ENCODE measurements at places on chromosomes 11 and 22.
A peak's percentile ranks its signal among the peaks of the same experiment; 100 is the strongest.

DNA sequence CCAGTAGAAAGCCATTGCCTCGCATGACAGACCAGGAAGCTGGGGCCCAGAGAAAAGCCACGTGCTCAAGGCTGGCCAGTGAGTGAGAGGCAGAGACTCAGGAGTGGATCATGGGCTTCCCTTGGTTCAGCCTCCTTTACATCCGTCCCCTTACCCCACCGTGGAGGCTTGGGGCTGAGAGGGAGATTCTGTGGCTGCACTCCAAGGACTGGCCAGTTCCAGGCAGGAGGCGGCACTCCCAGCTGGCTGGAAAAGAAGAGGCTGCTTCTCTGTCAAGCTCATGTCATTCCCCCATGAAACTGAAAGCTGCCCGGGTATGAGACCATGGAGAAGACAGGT is 6.6 kb upstream of the ASCL2 start:
- no peak for DNase-seq

DNA sequence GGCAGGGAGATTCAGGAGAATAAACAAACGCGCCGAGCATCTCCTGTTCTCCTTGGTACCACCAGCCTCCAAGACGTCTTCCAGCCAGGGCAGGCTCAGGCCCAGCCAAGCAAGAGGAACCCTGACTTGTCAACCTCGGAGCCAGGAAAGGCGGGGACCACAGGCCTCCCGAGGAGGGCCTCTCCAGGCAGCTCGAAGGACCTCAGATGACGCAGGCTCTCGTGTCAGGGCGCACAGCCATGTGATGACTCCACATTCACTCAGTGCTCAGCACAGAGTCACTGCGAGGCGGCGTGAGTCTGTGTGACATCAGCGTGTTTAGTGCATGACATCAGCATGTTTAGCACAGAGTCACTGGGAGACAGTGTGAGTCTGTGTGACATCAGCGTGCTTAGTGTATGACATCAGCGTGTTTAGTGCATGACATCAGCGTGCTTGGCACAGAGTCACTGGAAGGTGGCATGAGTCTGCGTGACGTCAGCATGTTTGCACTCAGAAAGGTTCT is 241.4 kb downstream of the BRD1 start:
- no peak for DNase-seq

GRCh38 chr11:9573775-9574621 is 528 bp downstream of the WEE1 start:
- no peak for DNase-seq

DNA sequence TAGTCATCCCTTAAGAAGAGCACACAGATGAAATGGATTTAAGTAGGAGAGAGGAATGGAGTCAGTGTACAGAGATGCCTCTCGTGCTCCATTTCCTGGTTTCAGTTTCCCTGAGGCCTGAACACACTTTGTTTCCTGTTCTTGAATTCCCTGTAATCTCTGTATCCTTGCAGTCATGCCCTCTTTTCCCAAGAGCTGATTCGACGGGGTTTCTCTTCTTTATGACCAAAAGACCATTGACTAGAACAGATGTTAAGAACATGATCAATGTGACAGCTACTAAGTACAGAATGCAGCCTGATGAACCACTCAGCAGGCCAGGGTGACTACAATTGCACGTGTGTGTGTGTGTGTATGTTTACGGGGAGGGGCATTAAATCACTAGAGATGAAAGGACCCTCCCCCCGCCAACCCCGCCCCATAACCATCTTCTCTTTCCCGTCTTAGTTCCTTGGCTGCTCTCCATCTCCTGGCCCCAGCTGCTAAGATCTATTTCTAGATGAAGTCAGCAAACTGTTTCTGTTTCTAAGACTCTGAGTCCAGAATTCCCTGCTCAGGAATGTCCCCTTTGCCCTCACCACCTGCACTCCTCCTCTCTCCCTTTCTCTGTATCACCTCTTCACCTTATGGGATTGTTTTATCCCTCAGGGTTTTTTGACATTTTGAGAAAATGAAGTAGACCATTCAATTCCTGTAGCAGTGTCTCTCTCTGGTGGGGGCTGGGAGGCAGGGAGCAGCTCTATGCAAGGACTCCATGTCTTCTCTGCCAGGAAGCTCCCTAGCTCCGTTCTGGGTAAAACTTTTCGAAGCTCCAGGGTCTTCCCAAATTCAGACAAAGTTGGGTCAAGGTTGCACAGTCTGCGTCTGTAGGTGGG is 26.0 kb downstream of the SLC22A6 start:
- DNase-seq, result no peak

DNA sequence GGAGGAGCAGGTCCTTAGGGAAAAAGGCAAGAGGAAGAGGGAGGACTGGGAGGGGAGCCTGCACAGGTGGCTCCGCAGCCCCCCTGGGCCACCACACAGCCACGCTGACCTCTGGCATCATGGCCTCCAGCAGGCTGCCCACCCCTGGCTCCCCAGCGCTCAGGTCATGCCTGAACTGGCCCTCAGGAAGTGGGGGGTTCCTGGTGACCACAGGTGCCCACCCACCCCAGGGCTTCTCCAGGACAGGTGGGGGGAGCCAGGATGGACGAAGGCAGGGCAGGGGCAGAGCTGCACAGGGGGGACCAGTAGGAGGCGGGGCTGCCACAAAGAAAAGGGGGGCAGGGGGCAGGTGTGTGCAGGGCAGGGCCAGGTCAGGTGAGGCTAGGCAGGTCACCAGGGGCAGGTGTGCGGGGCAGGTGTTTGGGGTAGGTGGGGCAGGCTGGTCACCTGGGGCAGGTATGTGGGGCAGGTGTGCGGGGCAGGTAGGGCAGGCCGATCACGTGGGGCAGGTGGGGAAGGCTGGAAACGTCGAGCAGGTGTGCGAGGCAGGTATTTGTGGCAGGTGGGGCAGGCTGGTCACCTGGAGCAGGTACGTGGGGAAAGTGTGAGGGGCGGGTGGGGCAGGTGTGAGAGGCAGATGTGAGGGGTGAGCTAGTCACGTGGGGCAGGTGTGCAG is 997 bp downstream of the DEAF1 start:
- DNase-seq, result no peak

GRCh38 chr22:17493419-17493981 is 69.8 kb upstream of the SLC25A18 start:
- no peak for DNase-seq

- no peak for DNase-seq
These were observed 56.8 kb upstream of the CCND1 start for GRCh38 chr11:69584160-69584559.

DNA sequence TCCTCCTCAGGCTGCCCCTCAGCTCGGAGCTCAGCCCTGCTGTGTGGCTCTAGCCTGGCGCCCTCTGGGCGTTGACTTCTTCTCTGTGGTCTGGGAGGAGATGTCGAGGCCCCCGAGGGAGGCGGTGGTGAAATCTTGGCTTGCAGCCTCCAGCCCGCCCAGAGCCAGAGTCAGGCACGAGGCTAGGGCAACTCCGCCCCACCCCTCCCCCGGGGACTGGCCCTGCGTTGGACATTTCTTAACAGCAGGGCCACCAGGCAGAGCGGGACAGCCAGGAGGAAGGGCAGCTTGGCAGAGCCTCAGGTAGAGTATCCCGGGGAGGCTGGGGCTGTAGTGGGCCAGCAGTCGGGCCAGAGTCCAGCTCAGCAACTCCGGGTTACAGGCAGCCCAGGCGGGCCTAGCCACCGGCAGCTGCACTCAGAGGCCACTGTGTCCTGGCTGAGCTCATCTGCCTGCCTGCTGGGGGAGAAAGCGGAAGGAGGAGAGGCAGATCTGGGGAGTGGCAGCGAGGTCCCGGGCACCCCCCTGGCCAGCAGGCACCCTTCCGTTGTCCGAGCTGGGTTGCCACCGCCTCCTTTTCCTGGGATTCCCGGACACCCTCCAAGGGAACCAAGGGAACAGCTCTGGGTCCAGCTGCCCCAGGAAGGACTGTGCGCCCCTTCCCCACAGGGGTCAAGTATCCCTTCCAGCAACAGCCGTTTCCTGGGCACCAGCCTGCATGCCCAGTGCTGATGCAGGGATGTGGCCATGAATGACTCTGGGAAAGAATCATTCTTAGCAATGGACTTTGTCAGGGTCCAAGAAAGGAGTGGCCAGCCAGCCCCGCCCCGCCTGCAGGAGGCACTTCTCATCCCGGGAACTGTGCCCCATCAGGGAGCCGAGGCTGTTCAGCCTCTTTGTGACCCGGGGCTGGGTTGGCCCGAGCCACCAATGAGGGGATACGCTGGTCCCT is at the start of gene ALDH3B1:
ALDH3B1 (plus strand) TSS at position 238 of the 952 bp plus-strand sequence. CDS start 4,971 bp downstream, outside the sequence.
- DNase-seq, result no peak

DNA sequence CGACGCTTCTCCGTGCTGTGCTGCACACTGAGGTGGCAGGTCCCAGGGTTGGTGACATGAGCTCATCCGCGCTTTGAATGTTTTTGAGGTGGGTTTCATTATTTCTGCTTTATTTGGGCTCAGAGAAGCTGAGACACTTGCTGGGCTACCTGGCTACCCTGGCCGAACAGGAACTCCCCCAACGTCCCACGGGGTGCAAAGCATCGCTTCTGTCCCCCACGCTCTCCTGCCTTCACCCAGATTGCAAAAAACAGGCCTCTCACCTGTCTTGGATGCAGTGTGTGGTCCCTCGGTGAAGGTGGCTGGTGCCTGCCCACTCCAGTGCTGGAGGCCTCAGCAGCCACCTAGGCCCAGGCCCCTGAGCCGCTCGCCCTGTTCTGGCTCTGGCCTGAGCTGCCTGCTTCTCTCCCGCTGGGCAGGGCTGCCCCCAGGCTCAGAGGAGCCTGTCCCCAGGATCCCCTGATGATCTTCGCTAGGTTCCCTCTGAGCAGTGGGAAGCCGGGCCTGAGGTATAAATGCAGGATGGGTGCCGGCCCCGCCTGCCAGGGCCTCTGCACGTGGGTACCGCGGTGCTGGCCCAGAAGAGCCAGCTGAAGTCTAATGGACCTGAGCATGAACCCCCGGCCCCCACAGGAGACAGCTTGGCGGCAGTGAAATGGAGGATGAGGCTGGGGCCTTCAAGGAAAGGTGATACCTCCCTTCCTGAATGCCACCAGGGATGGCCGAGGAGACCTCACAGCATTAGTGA is 15.8 kb upstream of the MRGPRD start:
- DNase-seq, result no peak

- DNase-seq, result peak; percentile 60
These were observed 7.3 kb upstream of the C11orf86 start for GRCh38 chr11:66967670-66968425.

DNA sequence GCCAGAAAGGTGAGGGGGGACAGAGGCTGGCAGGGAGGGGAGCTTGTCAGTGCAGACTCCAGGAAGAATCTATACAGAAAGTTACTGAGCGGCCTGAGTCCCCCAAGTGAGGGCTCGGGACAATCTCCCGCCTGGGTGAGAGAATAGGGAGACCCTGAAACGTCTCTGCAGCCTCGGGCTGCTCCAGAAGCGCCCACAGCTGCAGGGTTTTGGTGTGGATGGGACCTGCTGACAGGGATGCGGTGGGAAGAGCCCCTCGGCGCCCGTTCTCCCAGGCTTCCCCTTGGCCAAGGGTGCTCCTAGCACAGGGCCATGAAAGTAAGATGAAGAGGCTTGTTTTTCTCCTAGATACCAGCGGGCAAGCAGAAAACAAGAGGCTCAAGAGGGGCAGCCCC is 743 bp upstream of the RCE1 start:
- no peak for DNase-seq

DNA sequence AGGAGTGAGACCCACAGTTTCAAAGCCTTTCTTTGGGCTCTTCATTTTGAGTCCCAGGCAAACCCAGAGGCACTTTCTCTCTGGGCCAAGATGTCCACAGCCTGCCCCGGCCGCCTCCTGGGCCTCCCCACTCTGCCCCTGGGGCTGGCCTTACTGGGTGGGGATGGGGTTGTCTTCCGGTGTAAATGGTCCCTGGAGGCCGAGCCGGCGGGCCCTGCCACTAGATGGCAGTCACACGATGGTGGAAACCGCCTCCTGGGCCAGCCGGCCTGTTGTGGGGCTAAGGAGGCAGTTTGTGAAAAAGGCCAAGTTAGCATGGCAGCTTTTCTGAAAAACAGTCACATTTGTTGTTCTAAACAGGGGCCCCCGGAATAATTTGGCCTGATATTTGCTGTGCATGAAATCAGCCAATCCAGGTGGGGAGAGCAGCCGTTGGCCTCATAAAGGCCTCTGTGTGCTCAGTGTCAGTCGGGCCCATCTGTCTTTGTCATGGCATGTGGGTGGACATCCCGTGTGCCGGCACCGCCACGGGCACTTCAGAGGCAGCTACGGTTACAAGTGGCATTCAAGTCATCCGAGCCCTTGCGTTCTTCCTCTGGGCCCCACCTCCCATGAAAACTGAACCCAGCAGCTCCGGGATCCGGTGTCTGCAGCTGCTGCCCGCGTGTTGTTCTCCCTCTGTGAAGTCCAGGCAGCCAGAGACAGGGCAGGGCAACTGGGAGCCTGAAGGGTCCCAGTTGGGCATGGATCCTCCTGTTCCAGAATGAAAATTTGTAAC is 6.5 kb downstream of the MRPL23 start:
- DNase-seq, result no peak

DNA sequence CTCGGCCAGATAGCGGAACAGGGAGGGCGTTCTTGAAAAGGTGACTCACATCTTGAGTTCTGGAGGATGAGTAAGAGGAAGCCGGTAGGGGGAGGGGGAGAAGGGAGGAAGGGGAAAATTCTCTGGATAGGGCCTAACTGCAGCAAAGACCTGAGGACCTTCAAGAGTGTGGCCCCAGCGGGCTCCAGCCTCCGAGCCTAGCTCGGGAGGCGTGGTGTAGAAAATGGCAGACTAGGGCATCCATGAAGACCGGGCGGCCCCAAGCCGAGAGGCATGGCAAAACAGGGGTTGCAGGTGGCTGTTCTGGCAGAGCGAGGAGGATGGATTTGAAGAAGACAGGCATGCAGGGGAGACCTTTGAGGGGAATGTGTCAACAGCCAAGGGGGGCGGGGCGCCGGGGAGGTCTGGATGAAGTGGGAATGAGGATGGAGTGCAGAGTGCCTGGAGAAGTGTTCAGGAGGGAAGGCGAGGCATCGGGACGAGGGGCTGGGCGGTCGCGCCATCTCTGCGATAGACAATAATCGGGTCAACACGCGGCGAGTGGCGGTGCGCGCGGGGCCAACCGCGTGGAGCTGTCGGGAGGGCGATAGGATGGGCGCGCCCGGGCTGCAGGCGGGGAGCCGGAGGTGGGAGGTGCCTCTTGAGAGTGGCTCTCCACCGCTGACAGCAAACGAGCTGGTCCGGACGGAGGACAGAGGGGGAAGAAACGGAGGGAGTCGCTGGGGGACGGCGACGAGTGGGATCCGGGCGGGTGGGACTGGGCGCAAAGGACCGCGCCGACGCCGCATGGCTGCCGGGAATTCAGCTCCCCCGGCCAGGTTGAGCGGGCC is 40.0 kb upstream of the CREB3L1 start:
- DNase-seq, result peak; percentile 83

DNA sequence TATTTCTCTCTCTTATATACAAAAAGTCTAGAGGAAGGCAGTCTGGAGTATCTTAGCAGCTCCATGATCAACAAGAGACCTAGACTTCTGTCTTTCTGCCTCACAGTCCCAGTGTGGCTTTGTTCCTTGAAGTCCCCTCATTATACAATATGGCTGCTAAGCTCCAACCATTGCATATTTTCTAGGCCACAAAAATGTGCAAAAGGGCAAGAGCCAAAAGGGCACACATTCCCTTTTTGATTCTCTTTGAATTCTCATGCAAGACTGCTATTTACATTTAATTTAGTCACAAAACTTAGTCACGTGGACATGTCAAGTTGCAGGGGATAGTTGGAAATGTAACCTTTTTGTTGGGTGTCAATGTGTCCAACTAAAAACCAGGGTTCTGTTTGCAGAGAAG is 64.2 kb upstream of the OLFML1 start:
- DNase-seq, result no peak

GRCh38 chr11:66100272-66101065 is 30.4 kb downstream of the PACS1 start:
- no peak for DNase-seq

GRCh38 chr11:39345834-39346442 is 2113.5 kb downstream of the LRRC4C start:
- DNase-seq, result no peak

Data from kidney capillary endothelial cell (primary cell).